ENCODE measurements at places on chromosomes 11 and 22.
A peak's percentile ranks its signal among the peaks of the same experiment; 100 is the strongest.

- no peak for DNase-seq
Observed at GRCh38 chr11:87739261-87739660, 436.0 kb downstream of the RAB38 start.

DNA sequence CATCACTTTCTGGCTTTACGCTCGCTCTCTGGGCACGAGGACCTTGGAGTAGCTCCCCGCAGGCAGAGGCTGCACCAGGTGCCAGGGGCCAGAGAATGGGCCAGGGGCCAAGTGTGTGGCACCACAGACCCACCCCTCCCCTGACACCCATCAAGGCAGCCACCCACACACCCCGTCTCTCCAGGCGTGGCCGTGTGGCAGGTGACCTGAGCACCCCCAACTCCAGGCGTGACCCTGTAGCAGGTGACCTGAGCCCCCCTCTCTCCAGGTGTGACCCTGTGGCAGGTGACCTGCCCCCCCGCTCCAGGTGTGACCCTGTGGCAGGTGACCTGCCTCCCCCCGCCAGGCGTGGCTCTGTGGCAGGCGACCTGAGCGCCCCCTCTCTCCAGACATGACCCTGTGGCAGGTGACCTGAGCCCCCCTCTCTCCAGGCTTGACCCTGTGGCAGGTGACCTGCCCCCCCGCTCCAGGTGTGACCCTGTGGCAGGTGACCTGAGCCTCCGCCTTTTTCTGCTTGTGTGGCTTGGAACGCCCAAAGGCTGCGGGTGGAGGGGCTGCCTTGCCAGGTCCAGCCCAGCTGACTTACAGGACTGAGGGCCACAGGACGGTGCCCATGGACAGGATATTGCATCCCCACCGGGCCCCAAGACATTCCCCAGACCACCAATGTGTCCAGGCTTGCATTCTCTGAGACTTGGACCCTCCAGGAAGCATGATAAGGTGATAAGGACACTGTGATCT is 667.2 kb downstream of the BRD1 start:
- no peak for DNase-seq

- DNase-seq = no peak
Observed at GRCh38 chr11:130070846-130071200, 1.1 kb downstream of the APLP2 start.

GRCh38 chr22:36569999-36570398 is 41.0 kb upstream of the EIF3D start:
- no peak for DNase-seq

- DNase-seq = peak; percentile 81
Observed at GRCh38 chr11:1772270-1773130, 8.8 kb upstream of the CTSD start.

DNA sequence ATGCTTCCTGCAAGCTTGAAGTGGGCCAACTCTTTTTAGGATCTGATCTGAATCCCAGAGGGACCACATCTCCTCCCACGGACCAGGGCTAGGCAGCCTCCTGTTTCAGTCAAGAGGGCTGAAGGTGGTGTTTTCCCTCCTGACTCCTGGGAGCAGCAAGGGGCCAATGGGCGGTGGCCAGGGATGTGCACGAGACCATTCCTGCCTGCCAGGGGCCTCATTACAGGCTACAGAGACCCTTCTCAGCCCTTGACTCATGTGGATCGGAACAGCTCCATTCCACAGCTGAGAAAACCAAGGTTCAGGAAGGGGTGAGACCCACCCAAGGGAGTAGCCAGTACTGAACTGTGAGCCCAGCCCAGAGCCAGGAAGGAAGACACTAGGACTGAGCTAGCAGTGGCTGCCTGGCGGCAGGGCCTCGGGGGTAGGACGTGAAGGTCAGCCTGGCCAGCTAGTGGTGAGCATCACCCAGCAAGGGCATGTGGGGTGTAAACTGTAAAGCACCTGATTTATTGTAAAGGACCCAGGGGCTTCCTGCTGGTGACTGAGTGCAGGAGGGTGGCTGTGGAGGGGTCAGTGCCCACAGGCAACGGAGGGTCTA is 3.4 kb upstream of the P2RY6 start:
- no peak for DNase-seq

DNA sequence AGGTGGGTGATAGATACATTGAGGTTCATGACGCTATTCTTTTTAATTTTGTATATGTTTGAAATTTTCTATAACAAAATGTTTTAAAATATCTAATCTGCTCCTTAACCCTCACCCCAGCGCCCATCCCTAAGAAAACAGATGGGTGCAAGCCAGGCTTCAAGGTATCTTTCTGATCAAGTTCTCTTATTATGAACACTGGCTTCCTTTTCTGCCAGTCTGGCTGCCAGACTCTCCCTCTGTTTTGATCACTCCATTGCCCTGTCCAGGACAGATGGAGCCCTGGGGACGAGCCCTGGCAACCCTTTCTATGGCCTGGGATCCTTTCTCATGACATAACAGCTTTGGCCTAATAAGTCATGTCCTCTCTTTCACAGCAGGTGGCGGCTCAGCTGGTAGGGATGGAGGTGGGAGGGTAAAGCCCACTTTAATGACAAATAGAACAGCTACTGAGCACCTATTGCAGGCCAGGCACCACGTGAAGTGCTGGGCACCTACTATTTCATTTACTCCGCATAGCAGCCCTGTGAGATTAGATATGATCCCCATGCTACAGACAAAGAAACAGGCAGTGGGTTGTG is 38.4 kb downstream of the DRD2 start:
- DNase-seq = no peak

GRCh38 chr11:43758927-43759326 is 78.4 kb downstream of the HSD17B12 start:
- no peak for DNase-seq

- DNase-seq = no peak
Observed at GRCh38 chr11:10522921-10523320, 18.1 kb downstream of the RNF141 start.

DNA sequence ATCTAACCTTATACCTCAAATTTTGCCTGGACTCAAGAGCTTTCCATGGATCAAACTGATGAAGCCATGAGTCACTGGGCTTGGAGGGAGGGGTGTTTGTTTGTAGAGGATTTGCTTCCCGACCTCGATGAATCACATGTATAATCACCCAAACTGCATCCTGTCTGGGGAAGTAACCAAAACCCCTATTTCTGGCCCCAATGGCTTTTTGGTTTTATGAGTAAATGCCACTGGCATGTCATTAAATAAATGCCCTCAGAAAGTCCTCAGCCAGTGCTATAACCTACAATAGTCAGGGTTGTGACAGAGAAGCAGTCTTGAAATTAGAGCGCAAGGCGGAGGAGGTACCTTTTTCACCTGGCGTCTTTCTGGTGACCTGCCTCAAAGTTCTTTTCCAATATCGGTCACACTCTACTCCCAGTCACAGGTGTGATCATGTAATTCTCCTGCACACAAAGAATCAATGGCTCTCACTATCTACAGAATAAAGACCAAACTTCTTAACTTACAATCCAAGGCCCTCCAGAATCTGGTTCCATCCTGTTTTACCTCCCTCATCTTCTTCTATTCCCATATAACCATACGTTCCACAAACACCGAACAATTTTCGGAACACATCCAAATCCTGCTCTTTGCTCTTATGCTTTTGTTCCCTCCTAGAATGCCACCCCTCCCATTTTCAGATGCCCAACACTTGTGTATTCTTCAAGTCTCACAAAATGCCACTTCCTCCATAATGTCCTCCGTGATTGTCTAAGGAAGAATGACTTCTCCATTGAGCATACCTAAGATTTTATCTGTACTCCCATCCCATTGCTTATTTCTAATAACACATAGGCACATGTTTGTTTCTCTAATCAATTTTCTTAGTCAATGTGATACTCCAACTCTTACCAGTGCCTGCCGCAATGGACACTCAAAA is 81.3 kb upstream of the BLID start:
- peak; percentile 70 for DNase-seq

DNA sequence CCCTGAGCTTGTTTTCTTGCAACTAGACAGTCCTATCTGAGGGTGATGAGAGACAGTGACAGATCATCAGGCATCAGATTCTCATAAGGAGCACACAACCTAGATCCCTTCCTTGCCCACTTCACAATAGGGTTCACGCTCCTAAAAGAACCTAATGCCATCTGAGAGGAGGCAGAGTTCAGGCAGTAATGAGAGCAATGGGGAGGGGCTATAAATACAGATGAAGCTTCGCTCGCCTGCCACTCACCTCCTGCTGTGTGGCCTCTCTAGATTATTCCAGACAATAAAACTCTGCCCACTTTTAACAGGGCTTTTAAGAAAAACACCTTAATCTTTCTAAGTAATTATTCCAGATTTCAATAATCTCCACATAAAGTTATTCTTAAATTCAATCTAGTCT is 43.9 kb upstream of the PAK1 start:
- no peak for DNase-seq

DNA sequence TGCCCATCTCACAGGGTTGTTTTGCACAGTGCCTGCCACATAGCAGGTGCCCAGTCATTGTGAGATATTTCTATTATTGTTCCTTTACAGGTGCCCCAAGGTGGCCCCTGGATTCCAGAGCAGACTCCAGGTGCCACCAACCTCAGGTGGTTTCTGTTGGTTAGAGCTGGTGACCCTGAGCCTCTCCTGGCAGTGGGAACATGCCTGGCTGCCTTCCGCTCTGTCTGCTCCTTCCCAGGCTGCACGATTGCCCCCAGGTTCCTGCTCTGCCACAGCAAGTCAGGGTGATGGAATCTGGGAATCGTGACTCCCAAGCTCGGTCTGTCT is 12.6 kb upstream of the OMP start:
- DNase-seq = no peak

- no peak for DNase-seq
Observed at GRCh38 chr22:47967831-47968230, 1205.4 kb downstream of the TBC1D22A start.

GRCh38 chr11:32531528-32531927 is 52.1 kb upstream of the EIF3M start:
- no peak for DNase-seq

DNA sequence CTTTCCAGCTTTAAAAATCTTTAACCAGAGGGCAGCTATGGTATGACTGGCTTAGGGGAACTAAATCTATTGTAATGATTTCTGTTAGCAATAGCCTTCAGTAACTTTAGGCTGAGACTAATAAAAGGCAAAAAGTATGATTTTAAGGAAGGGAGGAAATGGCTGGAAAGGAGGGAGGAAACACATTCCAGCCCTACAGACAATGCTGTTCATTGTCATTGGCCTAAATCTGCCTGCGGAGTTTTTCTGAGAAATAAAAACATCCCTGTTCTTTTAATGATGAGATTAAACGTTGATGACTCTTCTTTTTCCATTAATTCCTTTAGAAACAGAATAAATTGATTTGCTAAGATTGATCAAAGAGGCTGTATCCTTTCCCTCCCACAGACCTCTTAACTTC is 99.6 kb upstream of the GRAMD1B start:
- DNase-seq = no peak

- DNase-seq = no peak
Observed at GRCh38 chr22:48055827-48056226, 1293.4 kb downstream of the TBC1D22A start.

DNA sequence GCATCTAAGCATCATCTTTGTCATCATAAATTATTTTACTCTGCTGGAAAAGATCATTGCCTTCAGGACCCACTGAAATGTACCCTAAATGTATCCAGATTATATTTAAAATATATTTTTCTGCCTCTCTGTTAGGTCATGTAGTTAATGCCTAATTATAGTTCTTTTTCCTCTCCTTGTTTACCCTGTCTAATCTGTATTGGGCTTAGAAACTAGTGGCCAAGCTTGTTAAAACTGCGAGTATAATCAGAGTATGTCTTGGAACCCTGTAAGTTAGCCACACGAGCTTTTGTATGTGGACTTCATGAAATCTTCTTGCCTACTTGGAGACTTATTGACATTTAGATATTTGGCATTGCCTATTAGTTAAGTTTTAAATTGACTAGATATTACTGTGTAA is 55.6 kb downstream of the ARFGAP2 start:
- DNase-seq = no peak

GRCh38 chr11:26088391-26088790 is 243.5 kb upstream of the ANO3 start:
- DNase-seq = no peak

DNA sequence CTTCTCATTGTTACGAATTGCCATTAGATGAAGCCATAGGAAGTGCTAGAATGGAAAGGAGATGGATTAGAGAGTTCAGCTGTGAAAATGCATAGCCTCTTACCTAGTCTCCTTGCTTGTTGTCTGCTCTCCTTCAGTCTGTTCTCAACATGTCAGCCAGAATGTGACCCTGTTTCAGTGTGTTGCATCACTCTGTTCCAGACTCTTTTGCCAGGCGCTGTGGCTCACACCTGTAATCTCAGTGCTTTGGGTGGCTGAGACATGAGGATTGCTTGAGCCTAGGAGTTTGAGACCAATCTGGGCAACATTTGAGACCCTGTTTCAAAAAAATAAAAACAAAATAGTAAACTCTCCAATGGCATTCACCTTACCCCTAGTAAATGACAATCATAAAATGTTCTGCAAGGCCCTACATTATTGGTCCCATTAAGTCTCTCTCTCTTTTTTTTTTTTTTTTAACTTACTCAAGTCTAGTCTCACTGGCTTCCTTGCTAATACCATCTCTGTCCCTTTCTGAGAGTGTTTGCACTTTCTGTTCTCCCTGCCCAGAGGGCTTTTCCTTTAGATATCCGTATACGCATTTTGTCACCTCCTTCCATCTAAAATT is 39.4 kb downstream of the CYP2R1 start:
- DNase-seq = no peak

GRCh38 chr11:5596607-5597201 is at the start of gene TRIM6:
Gene TRIM6 (plus strand): TSS chr11:5596637. CDS start chr11:5596898, 261 bp downstream.
- no peak for DNase-seq

- DNase-seq = no peak
Observed at GRCh38 chr11:119445850-119446249, 22.9 kb upstream of the THY1 start.
